ENCODE measurements at places on chromosomes 2 and 18.
A peak's percentile ranks its signal among the peaks of the same experiment; 100 is the strongest.

GRCh38 chr2:85999061-85999831 is 106.4 kb downstream of the POLR1A start:
- no peak for DNase-seq

GRCh38 chr2:50773211-50773932 is 258.6 kb downstream of the NRXN1 start:
- DNase-seq, result no peak

- DNase-seq, result no peak
These were observed 365.2 kb downstream of the CLIP4 start for GRCh38 chr2:29480426-29480825.

GRCh38 chr18:74540652-74541421 is 6.5 kb downstream of the CNDP1 start:
- no peak for DNase-seq

DNA sequence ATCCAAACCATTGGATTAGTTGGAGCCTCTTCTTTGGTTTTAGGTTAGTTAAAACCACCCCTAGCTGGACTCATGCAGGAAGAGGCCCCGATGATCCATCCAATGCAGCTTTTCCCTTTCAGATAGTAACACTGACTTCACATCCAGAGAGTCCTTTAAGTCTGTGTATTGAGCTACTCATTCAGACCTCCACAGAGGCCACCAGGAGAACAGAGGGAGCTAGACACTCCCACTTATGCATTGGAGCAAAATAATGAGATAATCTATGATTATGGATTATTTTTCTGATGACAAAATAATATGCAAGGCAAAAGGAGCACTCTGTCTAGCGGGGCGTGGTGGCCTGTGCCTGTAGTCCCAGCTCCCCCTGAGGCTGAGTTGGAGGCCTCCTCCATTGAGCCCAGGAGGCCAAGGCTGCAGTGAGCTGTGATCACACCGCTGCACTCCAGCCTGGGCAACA is 1.6 kb upstream of the ROCK2 start:
- DNase-seq, result no peak

GRCh38 chr2:9631878-9632700 is 1.3 kb upstream of the YWHAQ start:
- no peak for DNase-seq

GRCh38 chr18:2920027-2920426 is 73.2 kb downstream of the EMILIN2 start:
- no peak for DNase-seq

- DNase-seq, result no peak
These were observed 132.2 kb downstream of the EPHA4 start for GRCh38 chr2:221439761-221440479.

- no peak for DNase-seq
These were observed 261.5 kb upstream of the SIX3 start for GRCh38 chr2:44679990-44680389.

- DNase-seq, result no peak
These were observed 48.5 kb downstream of the SLC5A7 start for GRCh38 chr2:108034843-108035242.

GRCh38 chr2:189143925-189144324 is 35.6 kb downstream of the COL5A2 start:
- no peak for DNase-seq

GRCh38 chr2:100809506-100809905 is 10.4 kb upstream of the NPAS2 start:
- DNase-seq, result no peak

DNA sequence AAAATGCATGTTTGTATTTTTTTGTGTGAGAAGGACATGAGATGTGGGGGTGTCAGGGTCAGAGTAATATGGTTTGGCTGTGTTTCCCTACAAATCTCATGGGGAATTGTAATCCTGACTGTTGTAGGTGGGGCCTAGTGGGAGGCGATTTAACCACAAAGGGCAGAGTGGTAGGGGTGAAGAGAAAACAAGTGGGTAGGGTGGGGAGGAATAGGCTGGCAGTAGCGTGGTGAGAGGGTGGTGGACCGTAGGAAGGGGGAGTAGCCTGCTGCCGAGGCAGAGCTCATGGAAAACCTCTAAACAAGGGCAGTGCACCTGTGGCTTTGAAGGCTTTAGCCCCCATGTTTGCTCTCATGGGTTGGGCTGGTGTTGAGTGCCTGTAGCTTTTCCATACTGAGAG is 152.8 kb upstream of the ZNF519 start:
- no peak for DNase-seq

DNA sequence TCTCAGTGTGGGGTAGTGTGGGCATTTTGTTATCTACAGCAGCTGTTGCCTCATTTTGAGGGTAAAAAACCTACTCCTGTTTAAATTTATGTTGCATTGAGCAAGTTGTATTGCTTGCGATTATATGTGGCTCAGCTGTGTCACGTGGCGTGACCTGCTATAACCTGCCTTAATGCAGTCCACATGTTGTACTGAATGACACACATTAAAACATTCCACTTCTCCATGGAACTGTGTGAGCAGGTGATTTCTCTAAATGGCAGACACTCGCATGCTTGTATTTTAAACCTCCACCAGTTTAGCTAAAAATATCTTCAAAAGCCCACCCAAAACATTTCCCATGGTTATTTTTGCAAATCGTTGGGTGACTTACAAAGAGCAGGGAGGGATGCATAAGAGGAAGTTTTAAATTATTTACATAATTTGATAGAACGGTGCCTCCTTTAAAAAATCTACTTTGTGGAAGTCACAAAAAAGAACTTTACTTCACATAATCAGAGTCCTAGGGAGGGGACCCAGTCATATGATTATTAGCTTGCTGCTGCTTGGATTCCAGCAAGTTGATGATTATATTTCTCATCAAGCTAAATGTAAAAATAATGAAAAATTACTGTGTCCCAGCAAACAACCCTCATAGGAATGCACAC is 163.3 kb upstream of the ZEB2 start:
- no peak for DNase-seq

- DNase-seq, result no peak
These were observed 267.7 kb downstream of the BCL11A start for GRCh38 chr2:60285626-60286316.

DNA sequence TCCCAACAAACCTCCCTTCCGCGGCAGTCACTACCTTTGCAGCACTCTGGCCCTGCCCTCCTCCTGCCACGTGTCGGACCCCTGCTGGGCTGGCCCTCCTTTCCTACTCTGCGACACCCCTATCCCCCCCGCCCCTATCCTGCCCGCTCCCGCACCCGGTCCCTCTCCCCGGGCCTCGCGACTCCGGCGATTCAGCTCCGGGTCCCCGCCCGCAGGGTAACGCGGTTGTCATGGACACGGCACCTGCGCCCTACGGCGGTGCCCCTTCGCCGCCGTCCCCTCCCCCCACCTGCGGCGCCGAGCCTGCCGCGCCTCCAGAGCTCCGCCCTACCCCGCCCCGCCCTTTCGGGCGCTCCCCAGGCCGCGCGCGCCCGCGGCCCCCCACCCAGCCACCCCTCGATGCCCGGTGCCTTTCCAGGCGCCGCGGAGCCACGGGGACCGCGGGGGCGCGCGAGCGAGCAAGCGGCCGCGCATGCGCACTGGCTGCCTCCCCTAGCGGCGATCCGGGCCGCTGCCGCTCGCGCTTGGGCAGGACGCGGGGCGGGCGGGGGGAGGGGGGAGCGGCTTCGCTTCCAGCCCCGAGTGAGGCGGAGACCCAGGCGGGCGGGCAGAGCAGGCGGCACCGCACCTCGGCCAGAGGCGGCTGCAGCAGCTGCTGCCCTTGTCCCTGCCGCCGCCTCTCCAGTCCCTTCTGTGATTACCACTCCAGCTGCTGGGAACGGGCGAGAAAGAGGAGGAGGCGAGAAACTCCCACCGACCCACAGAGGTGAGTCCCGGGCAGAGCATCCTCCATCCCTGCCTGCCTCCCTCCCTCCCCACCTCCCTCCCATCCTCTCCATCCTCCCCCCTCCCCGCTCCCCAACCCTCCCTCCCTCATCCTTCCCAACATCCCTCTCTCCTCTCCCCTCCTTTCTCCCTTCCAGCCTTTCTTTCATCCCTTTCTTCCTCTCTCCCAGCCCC is at the start of gene CTNNA2:
Gene CTNNA2 (plus strand): TSS at position 610 of the 960 bp plus-strand sequence.
- DNase-seq, result no peak

GRCh38 chr18:42675810-42676209 is 439.7 kb downstream of the RIT2 start:
- DNase-seq, result no peak

GRCh38 chr2:85168942-85169341 is 35.8 kb downstream of the TCF7L1 start:
- no peak for DNase-seq

DNA sequence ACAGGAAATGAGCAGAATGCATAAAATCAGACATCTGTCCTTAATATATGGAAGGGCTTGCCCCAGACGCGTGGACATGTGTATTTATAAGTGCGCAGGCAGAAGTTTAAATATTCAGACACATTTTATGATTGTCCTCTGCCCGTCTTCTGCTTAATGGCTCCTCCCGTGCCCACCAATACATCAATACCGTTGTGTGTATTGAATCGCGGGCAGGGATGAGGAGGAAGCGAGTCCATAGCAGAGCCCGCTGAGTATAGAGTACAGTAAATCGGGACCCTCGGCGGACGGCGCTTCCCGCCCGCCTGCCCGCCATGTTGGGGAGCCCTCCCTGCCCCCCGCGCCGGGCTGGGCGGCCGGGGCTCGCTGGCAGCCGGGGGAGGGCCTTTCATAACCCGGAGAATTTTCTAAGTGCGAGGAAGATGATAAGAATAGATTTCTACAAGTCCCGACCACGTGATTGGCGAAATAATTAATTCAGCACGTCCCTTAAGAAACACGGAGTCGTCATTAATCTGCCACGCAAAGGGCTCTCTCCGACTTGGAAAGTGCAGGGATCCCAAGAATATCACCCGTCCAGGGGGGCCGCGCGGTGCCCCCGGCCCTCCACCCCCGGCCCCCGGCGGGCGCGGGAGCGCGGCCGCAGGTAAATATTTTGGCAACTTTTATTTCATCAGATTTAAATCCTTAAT is at the start of gene HOXD3:
Gene HOXD3 (plus strand): TSS at position 501 of the 692 bp plus-strand sequence. CDS start 11,808 bp downstream, outside the sequence.
- DNase-seq, result no peak

DNA sequence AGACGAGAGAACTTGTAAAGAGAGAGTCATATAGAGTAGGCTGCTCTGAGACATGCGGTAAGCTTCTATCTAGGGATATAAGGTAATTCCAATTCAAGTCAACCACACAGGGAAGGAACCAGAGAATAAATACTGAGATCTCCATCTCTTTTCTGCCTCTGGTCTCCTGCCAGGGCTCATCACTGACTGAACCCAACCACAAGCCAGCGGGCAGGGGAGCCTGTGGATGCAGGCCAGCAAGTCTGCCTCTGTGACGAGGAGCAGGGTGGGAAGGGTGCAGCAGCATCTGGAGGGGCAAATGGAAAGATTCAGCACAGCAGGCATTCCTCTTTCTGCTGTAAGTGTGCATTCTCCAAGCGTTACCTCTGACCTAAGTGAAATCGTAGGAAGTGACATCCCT is 82.2 kb downstream of the ICOS start:
- DNase-seq, result no peak

GRCh38 chr2:215698566-215698965 is 262.7 kb upstream of the FN1 start:
- DNase-seq, result no peak

- no peak for DNase-seq
These were observed 734 bp upstream of the RMC1 start for GRCh38 chr18:23502516-23503037.

DNA sequence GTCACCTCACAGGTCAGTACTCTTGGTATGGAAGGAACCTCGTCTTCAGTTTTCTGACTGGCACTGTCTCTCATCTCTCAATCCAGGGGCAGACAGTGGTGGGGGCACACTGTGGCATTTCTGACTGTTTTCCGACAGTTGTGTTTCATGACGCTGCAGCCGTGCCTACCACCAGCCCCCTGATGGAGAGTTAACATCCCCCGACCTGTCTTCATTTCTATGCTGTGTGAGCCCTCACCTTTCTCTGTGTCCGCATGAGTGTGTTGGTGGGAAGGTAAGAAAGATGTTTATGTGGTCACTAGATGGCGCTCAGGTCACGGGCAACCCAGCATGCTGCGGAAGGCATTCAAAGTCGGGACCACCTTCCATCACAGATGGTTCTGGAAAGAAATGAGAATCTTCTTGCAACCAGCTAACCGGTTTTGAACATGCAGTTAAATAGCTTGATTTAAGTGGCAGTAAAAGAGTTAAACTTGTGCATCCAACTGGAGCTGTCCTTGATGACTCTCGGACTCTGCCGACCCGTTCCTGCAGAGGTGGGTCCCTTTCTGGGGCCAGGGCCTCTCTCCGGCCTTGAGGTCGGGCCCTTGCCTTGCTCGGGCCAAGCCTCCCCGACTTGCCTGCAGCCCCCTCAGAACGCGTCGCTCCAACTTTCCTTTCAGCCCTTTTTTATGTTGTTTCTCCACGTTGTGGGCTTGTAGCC is 92.4 kb downstream of the DYSF start:
- DNase-seq, result no peak

DNA sequence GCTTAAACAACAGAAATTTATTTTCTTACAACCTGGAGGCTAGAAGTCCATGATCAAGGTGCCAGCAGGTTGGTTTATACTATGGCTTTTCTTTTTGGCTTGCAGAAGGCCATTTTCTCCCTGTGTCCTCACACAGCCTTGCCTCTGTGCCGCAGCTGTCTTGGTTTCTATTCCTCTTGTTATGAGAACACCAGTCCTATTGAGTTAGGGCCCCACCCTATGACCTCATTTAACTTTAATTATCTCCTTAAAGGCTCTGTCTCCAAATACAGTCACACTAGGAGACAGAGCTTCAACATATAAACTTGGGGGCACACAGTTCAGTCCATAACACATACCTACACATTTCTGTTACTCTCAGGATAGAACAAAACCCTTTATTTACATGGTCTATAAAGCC is 17.3 kb upstream of the RHOB start:
- no peak for DNase-seq

DNA sequence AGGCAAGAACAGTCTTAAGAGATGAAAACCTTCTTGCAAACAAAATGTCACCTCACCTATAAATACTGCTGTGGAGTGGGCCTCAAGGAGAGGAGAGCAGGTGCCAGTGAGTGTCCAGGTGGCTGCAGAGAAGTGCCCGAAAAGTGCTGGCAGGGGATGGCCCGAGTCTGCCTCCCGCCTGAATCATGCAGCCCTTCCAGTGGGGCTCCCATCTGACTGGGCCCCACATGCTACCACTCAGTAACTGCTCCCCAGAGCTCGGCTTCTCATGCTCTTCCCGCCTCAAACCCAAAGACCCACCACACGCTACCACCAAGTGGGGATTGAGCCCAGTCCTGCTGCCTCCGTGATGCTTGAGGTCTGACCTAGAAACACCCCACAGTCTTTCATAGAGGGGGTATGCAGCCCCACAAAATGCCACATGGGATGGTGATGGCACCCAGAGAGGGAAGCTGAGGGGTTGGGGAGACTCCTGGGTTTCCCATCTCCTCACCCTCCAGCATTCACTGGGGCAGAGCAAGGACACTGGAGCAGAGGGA is 7.4 kb downstream of the HS6ST1 start:
- peak; percentile 5 for DNase-seq

- DNase-seq, result no peak
These were observed 464.6 kb upstream of the SPHKAP start for GRCh38 chr2:228646061-228646460.

GRCh38 chr2:224659714-224660113 is 56.5 kb downstream of the CCDC195 start:
- DNase-seq, result no peak

- no peak for DNase-seq
These were observed 316.8 kb downstream of the LPIN1 start for GRCh38 chr2:12063210-12063609.

- DNase-seq, result no peak
These were observed 170.0 kb downstream of the CYRIA start for GRCh38 chr2:16495509-16496208.

GRCh38 chr2:147002256-147002655 is 842.6 kb upstream of the ACVR2A start:
- no peak for DNase-seq

GRCh38 chr2:10359246-10359645 is 56.5 kb downstream of the HPCAL1 start:
- DNase-seq, result no peak

All from omental fat pad (tissue), 4 donors.